ENCODE measurements at places on chromosomes 1 and 21. TPM values are rescaled to one million over a fixed set of nuclear protein-coding genes. Genes with fewer than 3 reads are reported as not detected.

DNA sequence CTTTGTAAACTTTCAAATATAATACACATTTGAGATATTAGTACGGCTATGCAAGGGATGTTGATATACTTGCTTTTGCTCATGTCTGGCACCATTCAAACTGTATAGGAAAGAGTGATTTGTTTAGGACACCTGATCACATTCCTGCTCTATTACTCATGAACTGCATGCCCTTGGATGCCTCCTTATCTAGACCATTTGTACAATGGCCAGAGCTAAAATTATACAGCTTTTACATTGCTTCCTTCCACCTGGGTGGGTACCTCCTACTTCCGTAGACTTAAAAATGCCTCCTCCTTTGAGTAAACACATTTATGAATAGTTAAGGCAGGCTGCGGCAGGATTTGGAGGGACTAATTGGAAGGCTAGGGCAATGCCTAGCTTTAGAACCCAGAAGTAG, 85.4 kb upstream of the PBX1 start:
- peak; percentile 84 for DNase-seq

DNA sequence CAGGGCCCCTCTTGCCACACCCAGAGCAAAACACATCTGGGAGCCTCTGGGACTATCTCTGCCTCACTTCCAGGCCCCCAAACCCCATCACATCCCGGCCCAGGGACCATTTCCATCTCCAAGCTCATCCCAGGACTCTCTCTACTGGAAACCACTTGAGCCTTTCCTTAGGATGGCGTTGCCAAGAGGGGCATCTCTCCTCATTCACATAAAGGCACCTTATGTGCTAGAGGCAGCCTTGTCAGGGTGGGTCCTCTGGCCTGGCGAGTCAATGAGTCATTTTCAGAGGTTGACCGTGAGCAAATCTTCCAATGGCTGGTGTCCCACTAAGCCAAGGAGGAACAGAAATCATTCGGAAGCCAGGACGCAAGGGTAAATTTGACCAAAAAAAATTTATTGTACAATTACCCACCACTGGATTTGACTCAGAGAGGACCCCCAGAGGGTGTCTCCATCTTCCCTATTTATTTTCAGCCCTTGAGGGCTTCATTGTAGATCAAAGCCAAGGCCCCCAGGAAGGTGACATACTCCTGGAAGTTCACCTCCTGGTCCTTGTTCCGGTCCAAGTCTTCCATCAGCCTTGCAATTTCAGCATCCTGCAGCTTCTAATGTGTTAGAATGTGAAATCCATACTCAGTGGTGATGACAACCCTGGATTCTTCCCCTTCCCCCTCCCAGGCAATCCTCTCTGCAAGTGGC, 1.4 kb downstream of the S100A6 start:
- DNase-seq, result peak; percentile 59

GRCh38 chr1:30445449-30445848, 277.9 kb downstream of the MATN1 start:
- DNase-seq, result no peak

- no peak for DNase-seq
Observed at GRCh38 chr1:210850556-210850955, 283.4 kb downstream of the KCNH1 start.

The FAM151A gene
- not detected for total RNA-seq

DNA sequence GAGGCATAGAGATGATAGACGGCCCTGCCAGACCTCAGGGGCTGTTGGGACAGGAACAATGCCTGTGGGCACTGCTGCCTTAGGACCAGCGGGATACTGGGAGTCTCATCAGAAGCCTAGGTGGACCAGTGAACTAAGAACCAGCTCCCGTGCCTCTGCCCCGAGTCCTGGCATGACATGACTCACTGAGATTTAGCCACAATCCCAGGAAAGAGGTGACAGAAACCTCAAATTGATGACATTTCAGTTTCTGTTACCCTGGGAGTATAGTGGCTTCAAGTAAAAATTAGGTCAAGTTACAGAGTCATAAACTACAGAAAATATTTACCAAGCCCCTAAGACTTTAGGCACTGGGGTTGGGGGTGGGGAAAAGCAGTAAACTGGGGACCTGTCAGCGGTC, 74.6 kb upstream of the GADD45A start:
- no peak for DNase-seq

The E2F2 gene
- total RNA-seq, result 0.38 TPM

DNA sequence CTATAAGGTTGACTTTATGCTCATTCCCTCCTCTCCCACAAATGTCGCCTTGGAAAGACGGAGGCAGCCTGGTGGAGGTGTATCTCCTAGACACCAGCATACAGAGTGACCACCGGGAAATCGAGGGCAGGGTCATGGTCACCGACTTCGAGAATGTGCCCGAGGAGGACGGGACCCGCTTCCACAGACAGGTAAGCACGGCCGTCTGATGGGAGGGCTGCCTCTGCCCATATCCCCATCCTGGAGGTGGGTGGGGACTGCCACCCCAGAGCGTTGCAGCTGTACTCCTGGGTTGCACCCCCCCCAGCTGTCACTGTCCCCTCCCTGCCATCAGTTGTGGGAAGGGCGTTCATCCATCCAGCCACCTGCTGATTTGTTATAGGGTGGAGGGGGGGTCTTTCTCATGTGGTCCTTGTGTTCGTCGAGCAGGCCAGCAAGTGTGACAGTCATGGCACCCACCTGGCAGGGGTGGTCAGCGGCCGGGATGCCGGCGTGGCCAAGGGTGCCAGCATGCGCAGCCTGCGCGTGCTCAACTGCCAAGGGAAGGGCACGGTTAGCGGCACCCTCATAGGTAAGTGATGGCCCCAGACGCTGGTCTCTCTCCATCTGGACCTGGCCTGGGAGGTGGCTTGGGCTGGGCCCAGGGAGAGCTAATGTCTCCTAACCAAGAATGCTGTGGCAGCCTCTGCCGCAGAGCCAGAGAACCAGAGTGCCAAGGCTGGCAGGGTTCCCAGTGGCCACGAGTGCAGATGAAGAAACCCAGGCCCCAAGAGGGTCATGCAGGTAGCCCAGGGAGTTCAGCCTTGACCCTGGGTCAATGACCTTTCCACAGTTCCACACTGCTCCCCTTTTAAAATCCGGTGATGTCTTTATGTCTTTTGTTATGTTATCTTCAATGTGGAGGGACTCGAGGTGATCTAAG, 13.1 kb downstream of the PCSK9 start:
- DNase-seq, result no peak

DNA sequence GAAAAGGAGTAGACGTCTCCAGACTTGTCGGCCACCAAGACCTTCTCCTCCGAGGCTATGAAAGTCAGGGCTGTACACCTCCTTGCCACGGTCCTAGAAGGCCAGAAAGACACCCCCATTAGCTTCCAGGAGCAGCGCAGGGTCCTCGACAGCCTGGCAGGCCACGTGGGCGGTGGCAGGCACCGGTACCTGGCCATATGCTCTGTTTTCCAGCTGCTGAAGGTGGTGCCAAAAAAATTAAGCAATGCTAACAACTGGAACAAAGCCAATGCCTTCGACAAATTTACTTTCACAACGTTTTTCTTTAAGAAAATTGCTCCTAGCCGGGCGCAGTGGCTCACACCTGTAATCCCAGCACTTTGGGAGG, 15.9 kb downstream of the WDR4 start:
- DNase-seq, result no peak
